ENCODE measurements at places on chromosomes 3 and 15.

- no peak for DNase-seq
Measured at GRCh38 chr3:58556761-58557221, 19.8 kb upstream of the ACOX2 start.

GRCh38 chr3:9786209-9786739, 6.0 kb downstream of the TADA3 start:
- DNase-seq = no peak

DNA sequence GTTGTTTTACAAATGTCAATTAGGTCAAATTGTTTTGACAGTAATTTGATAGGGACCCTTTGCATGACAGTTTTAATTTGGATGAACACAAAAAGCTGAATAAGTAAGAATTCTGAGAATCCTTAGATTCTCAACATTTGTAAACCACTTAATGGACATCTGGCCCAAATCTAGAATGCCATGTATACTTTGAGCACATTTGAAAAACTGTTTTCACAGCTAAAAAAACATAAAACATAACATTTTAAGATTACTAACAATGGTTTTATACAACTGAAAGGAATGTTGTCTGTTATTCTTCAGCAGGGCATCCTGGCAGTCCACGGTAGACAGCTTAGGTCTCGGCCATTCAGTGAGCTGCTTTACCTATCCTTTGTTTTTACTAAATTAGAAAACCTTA, 34.5 kb upstream of the TM2D3 start:
- no peak for DNase-seq

- no peak for DNase-seq
Measured at GRCh38 chr3:129618186-129618820, 11.8 kb upstream of the PLXND1 start.

GRCh38 chr3:112689385-112689784, 48.4 kb upstream of the CCDC80 start:
- DNase-seq = no peak

- no peak for DNase-seq
Measured at GRCh38 chr3:124206225-124207055, 214.5 kb upstream of the ROPN1 start.

DNA sequence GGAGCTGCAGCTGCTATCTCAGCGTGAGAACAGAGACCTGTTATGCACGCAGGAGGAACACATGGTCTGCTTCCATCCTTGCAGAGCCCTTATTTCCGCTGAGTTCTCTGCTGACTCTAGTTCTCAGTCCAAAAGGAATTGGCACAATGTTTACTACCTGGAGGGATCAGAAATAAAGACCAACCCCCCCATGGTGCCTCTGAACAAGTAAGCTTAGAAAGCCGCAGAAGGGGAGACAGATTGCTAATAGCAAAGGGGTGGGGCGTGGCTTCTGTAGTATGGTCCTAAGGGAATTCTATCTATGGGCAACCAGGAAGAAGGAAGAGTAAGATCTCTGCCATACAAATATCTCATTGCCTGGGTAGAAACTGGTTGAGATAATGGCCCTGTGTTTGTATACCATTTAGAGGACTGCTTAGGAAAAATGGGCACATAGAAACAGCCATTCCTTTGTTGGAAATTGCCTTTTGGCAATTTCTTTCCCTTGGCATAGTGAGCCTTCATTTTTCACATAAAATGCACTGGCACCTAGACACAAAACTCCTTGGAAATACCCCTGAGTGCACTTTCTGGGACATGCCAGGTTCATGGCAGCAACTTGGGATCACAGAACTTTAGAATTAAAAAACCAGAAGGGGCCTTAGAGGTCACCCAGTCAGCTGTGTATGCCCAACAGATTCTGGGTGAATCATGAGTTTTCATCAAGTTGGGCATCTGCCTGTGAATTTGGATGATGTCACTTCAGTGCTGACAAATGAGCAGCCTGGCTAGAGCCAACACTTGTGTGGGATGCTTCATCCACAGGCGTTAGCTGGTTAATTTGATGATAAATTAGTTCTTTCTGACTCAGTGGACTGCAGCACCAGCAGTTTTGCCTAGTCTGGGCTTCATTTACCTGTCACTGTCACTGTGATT, 57.4 kb upstream of the STXBP5L start:
- DNase-seq = no peak

- no peak for DNase-seq
Measured at GRCh38 chr15:37015035-37015434, 85.3 kb downstream of the MEIS2 start.

GRCh38 chr3:137121704-137122314, 164.0 kb downstream of the IL20RB start:
- peak; percentile 21 for DNase-seq

DNA sequence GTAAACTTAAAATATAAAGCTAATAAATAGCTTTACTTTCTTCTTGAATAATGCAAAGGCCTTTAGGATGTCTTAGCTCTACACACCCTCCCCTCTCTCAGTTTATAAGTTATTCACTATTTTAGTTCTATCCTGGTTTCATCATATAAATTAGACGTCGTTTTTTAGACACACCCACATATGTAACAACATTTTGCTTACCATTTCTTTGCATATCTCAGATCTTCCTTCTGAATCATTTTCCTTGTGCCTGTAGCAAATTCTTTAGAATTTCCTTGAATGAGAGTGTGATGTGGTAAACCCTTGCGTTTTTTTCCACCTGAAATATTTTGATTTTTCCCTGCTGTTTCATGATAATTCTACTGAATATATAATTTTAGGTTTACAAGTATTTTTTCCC, 2.5 kb upstream of the DAZL start:
- DNase-seq = no peak
